ENCODE measurements at places on chromosomes 11 and 22.

GRCh38 chr22:22692707-22693530 lies 48.5 kb downstream of the GGTLC2 start:
- DNase-seq = no peak

- no peak for DNase-seq
Measured at GRCh38 chr11:131190446-131190845, 180.0 kb upstream of the NTM start.

DNA sequence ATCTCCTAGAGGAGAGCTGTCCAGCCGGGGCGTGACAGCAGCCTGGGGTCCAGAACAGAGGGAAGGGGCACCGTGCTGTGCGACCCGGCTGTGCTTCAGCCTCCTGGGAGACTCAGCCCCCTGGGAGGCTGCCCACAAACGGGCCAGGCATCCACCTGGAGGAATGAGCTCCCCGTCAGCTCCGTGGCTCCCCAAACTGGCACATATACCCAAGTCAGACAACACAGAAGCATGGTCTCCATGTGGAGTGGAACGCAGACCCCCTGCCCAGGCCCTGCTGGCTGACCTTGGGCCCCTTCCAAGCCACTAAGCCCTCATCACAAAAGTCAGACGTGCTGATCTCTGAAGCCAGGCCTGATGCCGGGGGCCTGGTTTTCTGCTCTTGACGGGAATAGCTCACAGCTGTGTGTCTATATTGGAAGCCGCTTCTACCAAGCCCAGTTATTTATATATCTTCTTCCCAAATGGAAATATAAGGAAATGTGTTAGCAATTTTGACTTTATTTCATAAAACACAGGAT lies 91.7 kb downstream of the BRD1 start:
- no peak for DNase-seq

GRCh38 chr11:64869571-64870175 lies 8.7 kb downstream of the EHD1 start:
- DNase-seq = no peak

DNA sequence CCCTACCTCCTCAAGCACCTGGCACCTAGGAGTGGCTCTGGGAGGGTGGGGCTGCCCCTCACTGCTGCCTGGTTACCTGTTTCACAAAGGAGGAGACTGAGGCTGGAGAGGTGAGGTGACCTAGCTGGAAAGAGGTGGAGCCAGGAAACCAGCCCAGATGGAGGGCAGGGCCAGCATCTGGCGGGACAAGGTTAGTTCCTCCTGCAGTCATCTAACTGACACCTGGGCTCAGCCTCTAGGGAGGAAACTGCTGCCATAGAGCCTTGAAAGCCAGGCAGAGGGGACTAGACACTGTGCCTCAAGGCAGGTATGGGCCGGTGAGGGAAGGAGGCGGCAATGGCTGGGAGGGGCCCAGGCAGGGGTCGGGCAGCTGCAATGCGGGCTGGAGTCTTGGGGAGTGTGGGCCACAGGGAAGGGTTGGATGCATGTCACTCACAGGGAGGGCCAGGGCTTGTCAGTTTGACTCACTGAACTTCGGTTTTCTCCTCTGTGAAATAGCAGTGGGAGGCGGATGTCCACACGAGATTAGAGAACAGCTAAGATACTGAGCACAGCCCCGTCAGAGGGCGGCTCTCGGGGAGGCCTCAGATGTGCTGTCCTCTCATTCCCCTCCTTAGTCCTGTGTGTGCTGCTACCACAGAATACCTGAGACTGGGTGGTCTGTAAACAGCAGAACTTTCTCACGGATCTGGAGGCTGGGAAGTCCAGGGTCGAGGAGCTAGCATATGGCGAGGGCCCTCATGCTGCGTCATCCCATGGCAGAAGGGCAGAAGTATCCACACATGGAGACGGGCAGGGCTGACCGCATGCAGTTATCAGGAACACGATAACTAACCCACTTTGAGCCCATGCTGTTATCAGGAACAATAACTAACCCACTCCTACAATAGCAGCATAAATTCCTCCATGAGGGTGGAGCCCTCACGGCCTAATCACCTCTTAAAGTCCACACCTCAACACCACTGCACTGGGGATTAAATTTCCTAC lies 16.1 kb downstream of the MGAT3 start:
- no peak for DNase-seq

DNA sequence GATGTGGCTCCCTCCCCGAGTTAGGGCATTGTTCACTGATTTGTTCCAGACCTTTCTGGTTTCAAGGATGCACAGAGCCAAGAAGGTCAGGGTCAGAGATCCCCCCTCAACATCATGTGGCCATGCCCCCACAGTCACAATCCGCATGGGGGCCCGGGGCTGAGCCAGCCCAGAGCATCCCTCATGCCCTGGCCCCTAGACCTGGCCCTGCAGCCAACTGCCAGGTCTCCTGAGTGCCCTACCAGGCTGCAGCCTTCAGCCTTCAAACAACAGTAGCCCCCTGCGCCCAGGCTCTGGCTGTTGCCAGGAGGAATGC lies 142.4 kb downstream of the CRYBB2 start:
- no peak for DNase-seq

DNA sequence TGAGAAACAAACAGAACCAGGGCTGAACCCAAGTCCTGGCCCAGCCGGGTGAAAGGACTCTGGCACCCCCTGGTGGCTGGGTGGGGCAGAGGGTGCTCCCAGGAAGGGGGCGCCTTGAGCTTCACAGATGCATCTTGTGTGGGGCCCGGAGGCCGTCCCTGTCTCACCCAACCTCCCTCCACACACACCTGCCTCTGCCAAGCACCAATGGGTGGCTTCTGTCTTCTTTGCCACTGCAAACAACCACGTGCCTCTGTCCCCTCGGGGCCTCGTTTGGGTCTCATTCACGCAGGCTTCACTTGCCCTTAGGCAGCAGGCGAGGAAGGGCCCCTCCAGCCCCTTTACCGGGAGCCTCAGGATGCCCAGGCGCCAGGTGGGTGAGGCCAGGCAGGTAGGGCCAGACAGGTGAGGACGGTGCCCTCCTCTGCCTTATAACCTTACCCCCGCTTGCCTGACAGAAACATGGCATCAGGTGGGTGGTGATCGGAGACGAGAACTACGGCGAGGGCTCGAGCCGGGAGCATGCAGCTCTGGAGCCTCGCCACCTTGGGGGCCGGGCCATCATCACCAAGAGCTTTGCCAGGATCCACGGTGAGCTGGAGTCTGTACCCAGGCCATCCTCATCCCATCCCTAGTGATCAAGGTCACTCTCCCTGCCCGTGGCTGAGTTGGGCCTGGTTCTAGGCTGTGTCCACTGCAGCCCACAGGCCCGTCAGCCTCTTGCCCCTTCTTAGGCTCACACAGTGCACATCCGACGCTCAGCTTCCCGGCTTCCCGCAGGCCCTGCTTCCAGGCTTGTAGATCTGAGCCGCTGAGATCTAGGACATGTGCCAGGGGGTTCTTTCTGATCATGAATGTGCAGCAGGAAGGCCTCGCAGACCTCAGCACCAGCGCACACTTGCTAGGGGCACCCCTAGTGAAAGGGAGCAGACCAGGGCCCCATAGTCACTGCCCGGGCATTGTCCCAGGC lies 17.2 kb downstream of the POLR3H start:
- DNase-seq = no peak

DNA sequence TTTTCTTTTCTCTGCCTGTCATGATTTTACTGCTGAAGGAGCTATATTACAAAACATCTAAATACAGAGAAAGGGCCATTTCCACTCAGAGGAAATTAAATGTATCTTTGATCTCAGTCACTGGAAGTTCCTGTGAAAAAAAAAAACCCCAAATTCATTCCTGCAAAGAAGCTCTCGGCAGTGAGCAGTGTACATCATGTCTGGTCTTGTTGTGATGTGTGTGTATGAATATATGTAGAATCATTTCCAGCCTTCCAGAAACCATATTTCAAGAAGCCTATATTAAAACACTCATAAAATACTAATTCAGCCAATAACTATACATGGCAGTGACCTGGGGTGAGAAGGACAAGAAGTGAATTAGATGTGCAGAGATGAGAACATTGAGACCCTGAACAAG lies 393.2 kb upstream of the TENM4 start:
- no peak for DNase-seq

DNA sequence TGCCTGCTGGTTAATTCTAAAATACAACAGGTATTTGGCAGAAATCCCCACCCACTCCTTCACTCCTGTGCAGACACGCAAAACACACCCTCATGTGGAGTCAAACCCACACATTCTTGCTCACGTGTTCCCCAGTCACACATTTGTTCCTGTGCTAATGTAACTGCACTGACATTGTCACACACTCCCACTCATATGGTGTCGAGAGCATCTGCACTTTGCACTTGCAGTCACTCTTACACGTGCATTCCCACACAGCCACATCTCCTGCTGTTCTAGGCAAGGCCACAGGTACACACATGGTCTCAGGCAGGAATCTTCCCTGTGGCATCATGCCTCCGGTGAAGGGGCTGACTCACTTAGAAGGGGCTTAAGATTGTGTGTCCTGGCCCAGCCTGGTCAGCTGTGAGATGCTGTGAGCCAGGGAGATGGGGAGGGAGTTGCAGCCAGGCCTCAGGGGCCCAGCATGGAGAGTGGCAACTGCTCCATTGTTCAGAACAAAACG lies 395.0 kb downstream of the TENM4 start:
- DNase-seq = no peak

GRCh38 chr11:121539000-121539399 lies 86.2 kb upstream of the SORL1-AS1 start:
- DNase-seq = no peak

- no peak for DNase-seq
Measured at GRCh38 chr11:11244470-11245080, 108.5 kb downstream of the CSNK2A3 start.

GRCh38 chr22:32714458-32715430 lies 86.8 kb upstream of the TIMP3 start:
- no peak for DNase-seq

DNA sequence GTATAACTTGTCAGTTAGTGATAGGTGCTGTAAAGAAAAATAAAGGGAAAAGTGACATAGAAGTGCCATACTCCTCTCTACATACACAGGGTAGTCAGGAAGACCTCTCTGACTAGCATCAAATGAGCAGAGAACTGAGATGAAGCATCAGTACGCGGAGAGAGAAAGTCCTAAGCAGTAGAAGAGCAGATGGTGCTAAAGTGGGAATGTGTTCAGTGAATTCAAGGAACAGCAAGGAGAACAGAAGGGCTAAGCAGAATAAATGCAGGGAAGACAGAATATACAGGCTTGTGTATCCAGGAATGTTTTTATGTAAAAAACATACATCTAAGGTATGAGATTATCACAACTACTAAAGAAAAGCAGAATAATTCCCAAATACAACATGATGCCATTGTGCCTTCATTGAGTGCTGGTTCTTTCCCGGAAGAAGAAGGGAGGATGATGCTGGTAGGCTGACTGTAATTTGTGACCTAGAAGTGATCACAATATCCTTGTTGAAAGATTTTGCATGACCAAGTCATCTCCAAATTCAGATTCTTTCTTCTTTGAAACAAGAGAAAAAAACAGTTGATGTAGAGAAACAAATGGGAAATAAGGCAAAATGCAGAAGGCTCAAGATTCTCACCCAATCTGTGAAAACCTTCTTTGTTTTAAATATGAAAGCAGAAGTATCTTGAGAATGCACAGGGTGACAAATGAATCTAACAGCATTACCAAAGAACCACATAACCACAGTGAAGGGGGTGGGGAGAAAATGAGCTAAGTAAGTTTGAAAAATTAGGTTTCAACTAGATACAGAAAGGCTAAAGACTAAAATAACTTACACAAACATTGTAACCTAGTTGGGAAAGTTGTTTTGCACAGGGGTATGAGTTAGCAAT lies 20.5 kb downstream of the MRE11 start:
- DNase-seq = no peak
